ENCODE measurements at places on chromosomes 4 and X.

DNA sequence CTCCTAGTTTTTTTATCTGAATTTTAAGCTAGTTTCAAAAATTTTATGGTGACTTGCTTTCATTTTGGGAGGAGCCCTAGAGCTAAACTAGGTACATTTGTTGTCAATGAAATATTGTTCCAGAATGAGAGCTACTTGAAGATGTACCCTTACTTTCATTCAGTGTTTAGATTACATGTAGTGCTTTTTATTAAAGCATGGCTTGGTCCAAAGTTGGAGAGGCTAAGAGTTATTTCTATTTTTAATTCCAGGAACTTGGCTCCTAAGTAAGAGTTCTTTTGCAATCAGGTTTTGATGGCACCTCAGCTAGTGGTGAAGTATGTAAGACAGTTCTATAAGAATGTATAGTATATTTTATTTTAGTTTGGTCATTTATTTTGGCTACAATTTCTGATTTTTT, 165.5 kb downstream of the PRR32 start:
- no peak for DNase-seq

DNA sequence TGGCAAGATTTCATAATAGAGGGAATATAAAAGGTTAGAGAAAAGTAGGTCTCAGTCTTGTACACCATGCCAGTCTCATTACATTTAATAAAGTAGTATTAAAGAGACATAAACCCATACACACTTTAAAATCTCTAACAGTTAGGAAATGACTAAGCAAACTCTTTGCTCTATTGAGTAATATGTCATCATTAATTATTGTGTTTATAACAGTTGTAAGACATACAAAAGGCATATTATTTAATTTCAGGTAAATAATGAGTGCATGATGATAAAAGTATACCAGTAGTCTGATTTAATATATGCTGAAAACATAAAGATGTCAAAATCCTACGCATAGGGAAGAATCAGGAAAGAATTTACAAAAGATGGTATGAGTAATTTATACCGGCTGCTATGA, 31.0 kb upstream of the FGG start:
- no peak for DNase-seq

DNA sequence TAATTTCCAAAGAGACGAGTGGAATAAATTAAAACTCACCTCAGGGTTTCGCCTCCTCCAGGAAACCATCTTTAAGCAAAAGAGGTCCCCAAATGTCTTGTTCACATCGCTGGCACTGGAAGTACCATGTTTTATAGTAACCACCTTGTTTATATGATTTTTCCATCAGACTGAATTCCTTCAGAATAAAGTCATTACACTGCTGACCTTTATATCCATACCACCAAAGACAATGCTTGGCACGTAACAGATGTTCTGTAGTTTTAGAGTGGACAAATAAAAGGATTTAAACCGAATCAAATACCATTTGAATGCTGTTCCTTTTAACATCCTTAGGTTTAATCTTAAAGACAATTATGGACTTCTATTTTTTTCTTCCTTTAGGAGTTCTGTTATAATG, 4.7 kb downstream of the NUDT6 start:
- no peak for DNase-seq

DNA sequence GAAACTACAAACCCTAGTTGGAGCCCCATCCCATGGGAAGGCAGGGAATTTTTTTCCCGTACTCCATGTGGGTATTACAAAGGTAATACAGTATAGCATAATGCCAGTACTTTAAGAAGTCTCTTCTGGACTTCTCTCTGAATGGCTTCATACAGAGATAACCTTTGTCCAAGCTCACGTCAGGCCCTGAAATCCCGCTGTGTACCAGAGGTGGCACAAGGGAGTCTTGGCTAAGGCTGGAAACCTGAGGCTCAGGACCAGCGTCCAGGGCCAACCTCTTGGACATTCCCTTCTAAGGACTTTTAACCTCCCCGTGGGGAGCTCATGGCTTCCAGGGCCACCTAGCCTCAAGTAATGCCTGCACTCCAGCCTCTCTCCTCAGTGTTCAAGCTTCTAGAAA, 338.9 kb upstream of the FAM241A start:
- DNase-seq: no peak

DNA sequence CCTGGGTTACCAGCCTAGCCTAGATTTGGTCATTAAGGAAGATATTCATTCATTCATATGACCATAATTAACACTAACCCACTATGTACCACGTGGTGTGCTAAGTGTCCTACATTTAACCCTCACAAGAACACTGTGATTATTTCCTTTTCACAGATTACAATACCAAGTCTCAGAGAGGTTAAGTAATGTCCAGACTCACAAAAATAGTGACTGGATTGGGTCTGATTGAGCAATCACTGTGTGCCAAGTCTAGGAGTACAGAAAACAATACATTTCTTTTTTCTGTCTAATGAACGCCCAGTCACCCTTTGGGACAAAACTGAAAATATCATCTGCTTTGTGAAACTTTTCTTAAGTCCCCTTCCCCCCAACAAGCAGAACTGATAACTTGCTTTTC, 7.6 kb upstream of the DLG3 start:
- no peak for DNase-seq

GRCh38 chrX:15873566-15873965, 19.0 kb upstream of the AP1S2 start:
- no peak for DNase-seq

GRCh38 chrX:104679175-104679574, 113.2 kb downstream of the IL1RAPL2 start:
- no peak for DNase-seq

All from stimulated activated CD8-positive, alpha-beta memory T cell treated with anti-CD3 and anti-CD28 coated beads, Interleukin-15, amount 100 ng/mL, for 1 hour (primary cell).